NCI-H2029 treated with DMSO at 0.1 percent for 48 hours (cell line): ENCODE measurements at places on chromosomes 1 and 21.

GRCh38 chr1:158564608-158565007 is 5.8 kb downstream of the OR6P1 start:
- no peak for DNase-seq

DNA sequence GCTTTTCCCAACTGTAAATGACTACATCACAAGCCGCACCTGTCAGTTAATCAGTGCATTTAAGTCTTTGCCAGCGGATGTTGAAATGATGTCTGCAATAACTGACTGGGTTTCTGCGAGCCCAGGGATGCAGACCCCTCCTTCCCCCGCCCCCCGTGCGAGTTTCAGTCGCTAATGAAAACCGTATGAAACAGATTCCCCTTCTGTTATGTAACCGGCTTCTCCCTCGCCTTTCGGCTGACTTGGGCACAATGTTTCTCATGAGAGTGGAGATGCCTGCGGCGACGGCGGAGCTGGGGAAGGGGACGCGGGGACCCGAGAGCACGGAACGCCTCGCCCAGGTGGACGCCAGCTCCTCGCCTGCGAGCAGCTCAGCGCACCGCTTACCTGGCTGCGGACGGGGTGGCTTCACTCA is 753 bp downstream of the KCNJ6 start:
- DNase-seq = no peak

GRCh38 chr21:34367320-34367935 is 3.6 kb downstream of the KCNE2 start:
- DNase-seq = peak; percentile 11

DNA sequence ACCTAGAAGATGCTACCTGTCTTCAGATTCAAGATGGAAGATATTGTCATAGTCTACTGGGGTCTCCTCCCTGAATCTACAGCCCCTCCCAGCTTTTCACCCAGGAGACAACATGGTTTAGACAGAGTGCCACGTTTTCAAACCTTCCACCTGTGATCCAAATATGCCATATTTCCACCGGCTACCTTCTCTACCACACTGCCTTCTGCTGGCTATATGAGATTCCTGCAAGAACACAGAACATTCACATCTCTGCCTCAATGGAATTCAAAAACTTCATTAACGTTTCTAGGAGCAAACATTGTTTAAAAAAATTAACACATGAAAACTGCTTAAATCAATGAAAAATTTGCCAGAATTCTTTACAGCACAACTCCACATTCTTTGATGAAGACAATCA is 12.9 kb upstream of the LELP1 start:
- DNase-seq = no peak

DNA sequence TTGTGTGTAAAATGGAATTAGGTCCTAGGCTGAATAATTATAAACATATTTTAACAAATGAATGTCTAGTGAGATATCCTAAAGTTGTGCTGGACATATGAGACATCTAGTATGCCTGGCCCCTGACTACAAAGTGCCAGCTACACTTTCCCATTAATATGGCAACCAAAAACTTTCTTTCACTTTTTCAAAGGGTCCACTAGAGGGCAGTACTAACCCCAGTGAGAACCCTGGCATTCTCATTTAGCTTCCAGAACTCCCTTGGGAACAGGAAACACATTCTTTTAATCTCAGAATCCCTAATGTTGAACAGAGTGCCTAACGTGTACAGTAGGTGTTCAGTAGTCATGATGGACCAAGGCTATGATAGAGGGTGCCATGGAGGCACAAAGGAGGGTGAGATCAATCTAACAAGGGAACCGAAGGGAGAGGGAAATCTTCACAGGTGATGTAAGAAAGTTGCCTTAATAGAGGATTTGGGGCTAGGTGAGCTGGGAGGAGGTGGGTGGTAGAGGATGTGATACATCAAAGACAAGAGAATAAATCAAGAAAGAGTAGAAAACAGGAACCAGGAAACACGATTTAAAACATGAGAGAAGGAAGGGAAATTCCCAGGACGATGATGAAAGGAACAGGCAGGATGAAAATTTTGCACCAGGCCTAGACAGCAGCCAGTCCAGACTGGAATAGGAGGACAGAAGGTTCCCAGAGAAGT is 41.6 kb downstream of the NSL1 start:
- peak; percentile 11 for DNase-seq

DNA sequence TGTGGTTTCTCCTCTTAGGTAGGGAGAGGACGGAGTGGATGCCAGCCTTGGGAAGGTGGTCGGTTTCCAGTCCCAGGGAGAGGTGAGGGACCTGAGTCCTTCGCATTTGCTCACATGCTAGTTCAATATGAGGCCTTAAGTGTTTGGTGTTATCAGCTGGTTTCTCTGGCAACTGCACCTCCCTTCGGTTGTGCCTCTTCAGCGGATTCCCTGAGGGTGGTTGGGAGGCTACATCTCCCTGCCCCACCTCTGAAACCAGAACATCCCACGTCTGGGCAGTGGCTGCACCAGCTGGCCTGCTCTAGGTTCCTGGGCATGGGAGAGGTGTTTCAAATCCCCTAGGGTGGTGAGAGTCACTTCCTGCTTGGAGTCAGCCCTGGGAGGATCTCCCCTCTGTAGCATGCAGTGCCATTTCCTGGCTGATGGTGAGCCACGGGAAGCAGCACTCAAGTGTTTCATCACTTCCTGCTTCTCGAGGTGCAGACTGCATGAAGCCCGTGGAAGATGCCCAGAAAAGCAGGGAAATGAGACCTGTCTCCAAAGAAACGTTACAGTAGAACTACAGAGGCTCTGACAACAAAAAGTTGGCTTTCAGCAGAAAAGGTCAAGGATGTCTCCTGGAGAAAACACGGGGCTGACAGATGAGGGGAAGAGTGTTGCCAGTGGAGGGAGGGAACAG is 4.5 kb downstream of the TMEM125 start:
- DNase-seq = peak; percentile 44

- no peak for DNase-seq
These were observed 18.8 kb downstream of the SLC1A7 start for GRCh38 chr1:53123453-53124140.

DNA sequence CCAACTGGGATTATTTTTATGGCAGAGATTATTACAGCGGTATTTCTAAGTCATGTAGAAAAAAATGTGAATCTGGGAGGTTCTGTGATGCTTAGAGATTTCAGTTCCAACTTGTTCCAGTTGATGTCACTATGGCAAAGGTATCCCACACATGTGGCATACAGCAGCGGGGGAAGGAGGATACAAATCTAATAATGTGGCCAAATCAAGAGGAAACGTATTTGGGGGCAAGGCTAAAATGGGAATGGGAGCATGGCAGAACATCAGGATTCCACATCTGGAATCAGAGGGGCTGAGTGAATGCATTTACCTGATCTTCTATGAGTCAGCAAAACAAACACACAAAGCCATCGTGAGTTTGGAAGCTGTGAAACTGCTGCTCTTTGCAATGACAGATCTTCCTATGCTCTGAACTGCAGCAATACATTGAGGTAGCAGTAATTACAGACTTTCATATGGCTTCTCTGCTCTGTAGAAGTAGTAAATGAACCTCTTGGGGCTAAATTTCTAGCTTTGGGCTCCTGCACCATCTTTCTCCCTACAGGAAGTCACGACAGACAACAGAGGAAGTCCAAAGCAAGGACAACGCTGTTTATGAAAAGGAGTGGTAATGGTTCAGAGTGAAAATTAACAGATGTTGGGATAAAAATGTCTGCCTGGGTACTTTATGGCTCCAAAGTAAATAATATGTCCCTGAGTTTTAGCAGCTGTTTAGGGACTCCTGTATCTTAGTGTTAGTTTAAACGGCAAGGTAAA is 55.5 kb downstream of the GABPA start:
- no peak for DNase-seq

DNA sequence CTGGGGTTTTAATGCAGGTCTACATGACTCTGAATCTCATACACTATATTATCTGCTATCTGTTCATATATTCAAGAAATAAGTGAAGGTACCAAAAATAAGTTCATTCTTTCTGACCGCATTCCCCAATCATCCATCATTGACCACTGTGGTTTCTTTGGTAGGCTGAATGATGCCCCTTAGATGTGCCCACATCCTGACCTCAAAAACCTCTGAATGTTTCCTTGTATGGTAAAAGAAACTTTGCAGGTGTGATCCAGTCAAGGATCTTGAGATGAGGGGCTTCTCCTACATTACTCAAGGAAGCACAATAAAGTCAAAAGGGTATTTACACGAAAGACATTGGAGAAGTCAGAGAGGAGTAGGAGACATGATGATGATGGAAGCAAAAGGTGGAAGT is 60.6 kb upstream of the LRRC8B start:
- no peak for DNase-seq

GRCh38 chr1:160030657-160031364 is 979 bp downstream of the PIGM start:
- DNase-seq = no peak

DNA sequence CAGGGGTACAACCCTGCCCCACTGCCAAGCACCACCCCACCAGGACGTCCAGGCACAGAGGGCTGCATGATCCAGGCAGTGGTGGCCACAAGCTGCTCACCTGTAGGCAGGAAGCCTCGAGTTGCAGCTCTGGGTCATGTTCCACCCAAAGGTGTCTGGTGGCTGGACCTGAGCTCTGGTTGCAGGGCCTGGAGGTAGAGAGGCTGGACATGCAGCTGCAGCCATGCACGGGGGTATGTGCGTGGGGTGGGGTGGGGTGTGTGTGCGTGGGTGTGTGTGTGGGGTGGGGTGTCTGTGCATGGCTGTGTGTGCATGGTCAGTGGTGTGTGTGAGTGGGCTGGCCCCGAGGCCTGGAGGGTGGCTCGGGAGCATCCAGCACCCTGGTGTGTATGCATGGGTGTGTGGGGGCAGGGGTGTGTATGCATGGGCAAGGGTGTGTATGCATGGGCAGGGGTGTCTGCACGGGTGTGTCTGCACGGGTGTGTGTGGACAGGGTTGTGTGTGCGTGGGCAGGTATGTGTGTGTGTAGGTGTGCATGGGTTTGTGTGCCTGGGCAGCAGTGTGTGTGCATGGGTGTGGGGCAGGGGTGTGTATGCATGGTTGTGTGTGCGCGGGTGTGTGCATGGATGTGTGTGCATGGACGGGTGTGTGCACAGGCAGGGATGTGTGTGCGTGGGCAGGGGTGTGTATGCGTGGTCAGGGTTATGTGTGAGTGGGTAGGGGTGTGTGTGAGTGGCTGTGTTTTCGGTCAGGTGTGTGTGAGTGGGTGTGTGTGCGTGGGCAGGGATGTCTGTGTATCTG is 15.6 kb downstream of the ARHGEF16 start:
- no peak for DNase-seq

GRCh38 chr21:39001341-39001740 is 181.9 kb downstream of the PSMG1 start:
- no peak for DNase-seq

GRCh38 chr1:35080171-35080854 is 1.1 kb downstream of the ZMYM1 start:
- DNase-seq = no peak

DNA sequence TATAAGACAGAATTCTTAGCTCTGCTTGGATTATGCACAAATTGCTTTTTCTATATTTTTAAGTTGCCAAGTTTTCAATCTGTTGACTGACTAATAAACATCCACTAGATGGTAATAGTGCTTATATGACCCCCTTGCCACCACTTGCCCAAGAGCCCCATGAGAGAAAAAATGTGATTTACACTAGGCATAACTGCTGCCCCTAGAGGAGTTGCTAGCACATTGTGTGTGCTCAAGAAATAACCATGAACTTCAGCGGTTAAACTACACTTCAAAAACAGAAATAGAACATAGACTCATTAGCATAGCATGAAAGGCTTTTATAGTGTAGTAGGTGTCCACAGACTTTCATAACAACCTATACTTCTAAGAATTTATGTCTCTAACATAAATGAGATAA is 61.4 kb downstream of the BRINP3 start:
- no peak for DNase-seq

- no peak for DNase-seq
These were observed 757.6 kb upstream of the TPTE start for GRCh38 chr21:9763807-9764206.

DNA sequence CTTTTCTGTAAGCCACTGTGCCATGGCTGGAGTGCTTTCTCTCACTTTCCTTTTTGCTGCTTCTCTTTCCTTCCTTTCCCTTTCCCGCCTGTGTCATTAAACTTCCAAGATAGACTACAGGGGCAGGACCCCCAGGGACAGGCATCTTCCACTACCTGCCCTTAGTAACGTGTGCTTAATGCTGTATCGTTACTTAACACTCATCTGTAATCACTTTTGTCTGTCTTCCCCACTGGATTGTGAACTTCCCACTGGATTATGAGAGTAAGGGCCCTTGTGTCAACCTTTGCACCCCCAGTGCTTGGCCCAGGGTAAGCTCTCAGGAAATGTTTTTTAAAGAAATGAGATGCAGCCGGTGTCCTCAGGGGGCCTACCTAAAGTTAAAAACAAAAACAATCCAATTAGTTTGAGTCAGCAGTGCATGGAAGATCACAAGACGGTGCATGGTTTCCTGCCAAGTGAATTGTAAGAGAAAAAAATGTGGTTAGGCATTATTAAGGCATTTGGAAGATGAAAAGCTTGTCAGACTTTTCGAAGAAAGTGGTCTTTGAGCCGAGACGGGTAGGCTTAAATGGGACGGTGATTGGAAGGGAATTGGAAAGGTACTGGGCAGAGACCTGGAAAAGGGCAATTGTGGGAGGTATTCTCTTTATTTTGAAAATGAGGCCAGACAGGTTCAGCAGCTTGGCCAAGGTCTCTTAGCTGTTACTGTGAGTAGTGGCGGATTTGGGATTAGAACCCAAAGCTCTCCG is 958 bp downstream of the LYPLAL1 start:
- no peak for DNase-seq

DNA sequence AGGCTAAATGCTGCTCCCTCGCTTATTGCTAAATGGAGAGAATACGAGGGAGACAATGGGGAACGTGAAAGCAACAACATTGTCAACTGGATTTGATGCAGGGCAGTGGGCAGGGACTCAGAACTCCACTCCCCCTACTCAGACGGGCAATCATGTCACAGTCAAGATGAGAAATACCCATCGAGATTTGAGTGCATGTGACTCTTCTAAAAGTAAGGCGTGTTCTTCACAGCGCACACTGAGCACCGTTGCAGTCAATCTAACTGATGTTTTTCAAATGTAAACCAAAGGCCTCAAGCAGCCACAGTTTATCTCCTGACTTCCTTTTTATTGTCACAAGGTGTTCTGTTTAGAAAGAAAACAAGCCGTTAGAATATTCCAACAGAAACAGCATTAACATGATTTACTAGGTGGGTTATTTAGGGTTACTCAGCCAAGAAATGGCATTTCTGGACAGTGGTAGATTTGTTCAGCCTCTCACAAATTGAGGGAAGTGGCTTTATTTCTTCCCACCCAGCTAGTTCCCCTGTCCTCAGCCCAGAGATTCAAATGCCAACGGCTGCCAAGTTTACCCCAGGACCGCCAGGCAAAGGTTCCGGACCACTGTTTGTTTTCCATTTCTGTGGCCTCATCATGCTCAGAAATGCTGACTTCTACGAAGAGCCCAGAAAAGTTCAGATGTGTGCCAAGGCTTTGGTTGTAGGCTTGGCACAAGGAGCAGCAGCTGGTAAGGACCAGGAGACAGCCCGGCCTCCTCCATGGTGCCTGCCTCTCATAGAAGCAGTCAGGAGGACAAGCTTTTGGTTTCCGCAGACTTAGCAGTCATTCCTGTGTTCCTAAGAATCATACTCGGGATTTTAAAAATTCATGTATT is 171.4 kb downstream of the KIF26B start:
- no peak for DNase-seq
